Nasal cavity respiratory epithelium epithelial cell of viscerocranial mucosa (primary cell): ENCODE measurements at places on chromosomes 13 and 19. TPM values are rescaled to one million over a fixed set of nuclear protein-coding genes. Genes with fewer than 3 reads are reported as not detected.

The TMEM221 gene
- 0.21 TPM in 1 of 2 replicates, not detected in the other for total RNA-seq

The SWSAP1 gene
- 0.57 and 0.68 TPM in 2 replicates for total RNA-seq

The LENG9 gene
- 11.4 and 13.7 TPM in 2 replicates for total RNA-seq

The ZNF530 gene
- total RNA-seq, result 3.4 and 4.4 TPM in 2 replicates

The TEAD2 gene
- 7.2 and 21.9 TPM in 2 replicates for total RNA-seq

The LHFPL6 gene
- 7.5 and 7.9 TPM in 2 replicates for total RNA-seq

The PPM1N gene
- 1.1 and 1.4 TPM in 2 replicates for total RNA-seq

The MZF1 gene
- total RNA-seq, result 21.1 and 22.6 TPM in 2 replicates
